ENCODE measurements at places on chromosomes 6 and 20.

DNA sequence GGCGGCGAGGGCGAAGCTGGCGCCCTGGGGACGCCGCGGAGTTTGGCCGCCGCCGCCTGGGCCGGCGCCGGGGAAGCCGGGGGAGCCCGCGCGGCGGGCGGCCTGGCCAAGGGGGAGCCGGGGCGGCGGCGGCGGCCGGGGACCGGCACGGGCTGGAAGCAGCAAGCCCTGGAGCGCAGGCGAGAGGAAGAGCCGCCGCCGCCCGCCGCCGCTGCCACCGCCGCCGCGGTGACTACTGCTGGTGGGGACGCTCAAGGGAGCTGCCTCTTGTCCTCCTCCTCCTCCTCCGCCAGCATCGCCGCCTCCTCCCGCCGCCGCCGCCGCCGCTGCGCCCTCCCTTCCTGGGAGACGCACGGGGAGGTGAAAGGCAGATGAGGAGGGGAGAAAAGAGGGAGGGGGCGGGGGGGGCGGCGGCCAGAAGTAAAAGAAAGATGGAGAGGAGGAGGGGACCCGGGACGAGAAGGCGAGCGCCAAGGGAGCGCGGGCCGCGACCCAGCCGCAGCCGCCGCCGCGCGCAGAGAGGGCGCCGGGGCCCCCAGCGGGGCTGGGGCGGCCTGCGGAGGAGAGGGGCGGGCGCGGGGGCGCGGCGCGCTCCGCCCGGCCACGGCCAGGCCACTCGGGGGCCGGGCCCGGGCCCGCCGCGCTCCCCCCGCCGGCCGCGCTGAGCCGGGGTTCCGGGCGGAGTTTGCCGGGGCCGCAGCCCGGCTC is 846 bp downstream of the PDE10A start:
- peak; percentile 68 for DNase-seq

- DNase-seq, result no peak
These were observed 46.6 kb upstream of the CCDC167 start for GRCh38 chr6:37546141-37546871.

DNA sequence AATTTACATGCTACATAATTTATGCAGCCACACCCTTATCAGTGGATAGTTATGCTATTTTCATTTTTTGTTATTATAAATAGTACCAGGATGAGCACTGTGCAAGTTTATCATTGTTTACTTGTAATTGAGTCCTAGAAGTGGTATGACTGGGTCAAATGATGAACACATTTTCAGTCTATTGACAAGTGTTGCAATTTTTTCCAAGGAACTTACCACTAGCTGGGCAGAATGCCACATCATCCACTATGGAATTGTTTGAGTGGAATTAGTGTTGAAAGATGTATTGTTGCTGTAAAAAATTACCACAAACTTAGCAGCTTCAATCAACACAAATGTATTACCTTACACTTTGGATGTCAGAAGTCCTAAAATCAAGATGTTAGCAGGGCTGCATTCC is 38.1 kb upstream of the OPN5 start:
- no peak for DNase-seq

DNA sequence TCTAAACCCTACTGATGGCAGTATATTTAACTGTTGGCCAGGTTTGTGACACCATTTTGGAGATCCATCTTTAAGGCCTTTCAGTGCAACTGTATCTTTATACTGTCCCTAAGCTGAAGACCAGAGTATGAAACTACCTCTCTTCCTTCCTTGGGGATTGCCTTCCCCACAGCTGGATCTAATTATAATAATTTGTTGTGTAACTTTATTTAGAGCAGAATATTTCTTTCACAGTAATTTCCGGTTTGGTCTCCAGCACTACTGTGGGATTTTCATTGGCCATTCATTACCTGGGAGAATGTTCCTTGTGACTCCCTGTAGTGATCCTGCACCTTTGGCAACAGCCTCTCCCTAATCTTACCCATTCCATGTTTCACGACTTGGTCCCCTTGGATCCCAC is 75.2 kb downstream of the AKAP7 start:
- no peak for DNase-seq

- peak; percentile 4 for DNase-seq
These were observed 149.7 kb downstream of the PLCB4 start for GRCh38 chr20:9218531-9218961.

DNA sequence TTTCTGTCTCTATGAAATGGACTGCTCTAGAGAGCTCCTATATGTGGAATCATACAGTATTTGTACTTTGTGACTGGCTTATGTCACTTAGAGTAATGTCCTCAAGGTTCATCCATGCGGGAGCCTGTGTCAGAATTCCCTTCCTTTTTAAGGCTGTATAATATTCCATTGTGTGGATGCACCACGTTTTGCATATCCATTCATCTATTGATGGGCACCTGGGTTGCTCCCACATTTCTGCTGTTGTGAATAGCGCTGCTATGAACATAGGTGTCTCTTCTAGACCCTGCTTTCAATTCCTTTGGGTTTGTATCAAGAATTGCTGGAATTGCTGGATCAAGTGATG is 155.4 kb downstream of the BMP7 start:
- DNase-seq, result no peak

DNA sequence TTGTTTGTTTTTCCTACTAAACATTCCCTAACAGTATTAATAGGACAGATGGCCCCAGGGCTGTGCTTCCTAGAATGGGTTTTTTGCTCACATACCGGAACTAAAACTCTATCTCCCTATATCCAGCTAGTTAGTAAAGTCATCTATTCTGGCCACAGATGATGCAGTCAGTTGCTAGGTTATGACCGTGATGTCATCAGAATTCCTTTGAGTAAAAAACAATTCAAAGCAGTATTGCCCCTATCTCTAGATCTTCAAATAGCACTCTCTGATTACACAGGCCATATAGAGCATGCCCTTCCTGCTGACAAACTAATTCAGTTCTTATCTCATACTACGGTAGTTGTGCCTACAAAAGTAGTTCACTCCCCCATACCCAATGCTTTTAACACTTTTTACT is 17.9 kb upstream of the ZNF451 start:
- no peak for DNase-seq

- no peak for DNase-seq
These were observed 173.0 kb upstream of the JAG1 start for GRCh38 chr20:10846766-10847165.

DNA sequence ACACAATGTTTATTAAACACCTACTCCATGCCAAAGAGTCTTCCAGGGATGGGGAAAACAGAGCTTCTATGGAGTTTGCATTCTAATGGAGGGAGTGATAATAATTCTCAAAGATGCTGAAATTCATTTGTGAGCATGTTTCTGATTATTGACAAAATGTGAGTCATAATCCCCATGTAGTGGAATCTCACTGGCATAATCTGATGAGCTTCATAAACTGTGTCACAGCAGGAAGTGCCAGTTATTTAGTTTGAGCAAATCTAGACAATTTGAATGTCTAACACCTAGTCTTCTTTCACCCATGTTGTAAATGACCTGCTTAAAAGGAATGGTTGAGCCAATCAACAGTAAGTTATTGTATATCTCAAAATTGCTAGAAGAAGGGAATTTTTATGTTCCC is 95.1 kb downstream of the KCNQ5 start:
- no peak for DNase-seq

- peak; percentile 44 for DNase-seq
These were observed 27.1 kb downstream of the MRPL14 start for GRCh38 chr6:44100088-44100550.

DNA sequence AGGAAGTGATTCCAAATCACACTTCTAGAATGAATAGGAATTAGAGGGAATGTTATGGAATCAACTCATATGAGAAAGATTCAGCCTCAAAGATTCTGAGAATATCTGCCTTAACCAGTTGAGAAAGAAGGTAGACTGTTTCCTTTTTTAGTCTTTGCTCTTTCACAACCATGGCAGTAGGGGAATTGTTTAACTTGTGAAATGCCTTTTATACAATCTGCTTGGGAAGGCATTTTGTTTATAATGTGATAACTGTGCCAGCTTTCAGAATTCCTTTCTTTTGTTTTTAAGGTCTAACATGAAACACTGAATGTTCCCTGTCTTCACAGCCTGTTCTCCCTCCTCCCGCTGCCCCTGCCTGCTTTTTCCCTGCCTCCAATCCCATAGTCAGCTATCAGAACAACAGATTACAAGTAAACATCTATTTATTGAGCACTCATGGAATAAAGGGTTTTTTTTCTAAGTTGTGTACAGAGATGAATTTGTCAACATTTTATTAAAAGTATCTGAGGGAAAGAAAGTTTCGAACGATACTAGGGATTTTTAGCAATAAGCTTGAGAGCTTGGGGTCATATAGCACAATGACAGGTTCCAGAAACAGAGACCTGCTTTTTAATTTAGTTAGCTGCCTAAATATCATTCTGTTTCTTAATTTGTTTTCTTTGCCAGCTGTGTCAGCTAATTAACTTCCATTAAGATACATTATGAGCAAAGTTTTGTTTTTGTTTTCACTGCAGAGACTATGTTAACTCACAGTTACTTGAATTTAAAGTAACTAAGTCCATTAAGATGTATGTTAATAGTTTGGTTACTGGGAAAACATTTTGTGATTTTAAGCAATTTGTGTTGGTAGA is 28.3 kb upstream of the FBXO30 start:
- DNase-seq, result no peak

- DNase-seq, result no peak
These were observed 619.0 kb downstream of the FRK start for GRCh38 chr6:115441651-115442050.
